ENCODE measurements at places on chromosomes 1 and 21.

DNA sequence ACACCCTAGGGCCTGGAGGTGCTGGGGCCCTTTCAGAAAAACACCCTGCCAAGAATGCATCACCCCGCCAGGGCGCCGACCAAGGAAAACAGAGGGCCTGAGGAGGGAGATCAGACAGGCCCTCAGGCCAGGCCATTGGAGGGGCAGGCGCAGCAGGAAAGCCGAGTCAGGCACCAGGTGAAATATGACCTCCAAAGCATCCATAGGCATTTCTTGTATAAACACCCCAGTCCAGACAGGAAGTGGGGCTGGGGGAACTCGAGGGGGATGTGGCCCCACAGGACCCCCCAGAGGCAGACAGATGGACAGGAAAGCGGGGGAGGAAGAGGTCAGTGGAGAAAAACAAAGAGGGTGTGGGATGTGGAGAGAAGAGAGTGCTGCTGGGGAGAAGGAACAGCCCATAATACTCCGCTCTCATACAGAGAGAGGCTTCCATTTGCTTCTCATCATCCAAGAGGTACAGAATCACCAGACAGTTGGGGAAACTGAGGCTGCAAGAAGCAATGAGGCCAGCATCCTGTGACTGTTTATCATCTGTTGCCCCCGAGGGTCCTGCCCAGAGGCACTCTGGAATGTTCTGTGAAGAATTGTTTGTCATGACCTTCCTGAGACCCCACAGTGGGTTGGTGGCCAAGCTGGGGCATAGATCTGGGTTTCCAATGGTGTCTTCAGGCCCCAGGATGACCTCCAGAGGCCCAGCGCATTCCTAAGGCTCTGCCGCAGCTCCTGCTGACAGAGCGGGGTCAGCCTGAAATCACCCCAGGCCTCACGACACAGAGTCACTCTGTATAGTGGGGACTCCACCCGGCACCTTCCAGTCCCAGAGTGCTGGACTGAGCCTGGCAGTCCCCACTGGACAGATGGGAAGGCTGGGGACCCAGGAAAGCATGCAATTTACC, 18.0 kb downstream of the TRIM62 start:
- DNase-seq, result no peak

GRCh38 chr1:232905331-232906034, 44.9 kb upstream of the NTPCR start:
- peak; percentile 43 for DNase-seq

DNA sequence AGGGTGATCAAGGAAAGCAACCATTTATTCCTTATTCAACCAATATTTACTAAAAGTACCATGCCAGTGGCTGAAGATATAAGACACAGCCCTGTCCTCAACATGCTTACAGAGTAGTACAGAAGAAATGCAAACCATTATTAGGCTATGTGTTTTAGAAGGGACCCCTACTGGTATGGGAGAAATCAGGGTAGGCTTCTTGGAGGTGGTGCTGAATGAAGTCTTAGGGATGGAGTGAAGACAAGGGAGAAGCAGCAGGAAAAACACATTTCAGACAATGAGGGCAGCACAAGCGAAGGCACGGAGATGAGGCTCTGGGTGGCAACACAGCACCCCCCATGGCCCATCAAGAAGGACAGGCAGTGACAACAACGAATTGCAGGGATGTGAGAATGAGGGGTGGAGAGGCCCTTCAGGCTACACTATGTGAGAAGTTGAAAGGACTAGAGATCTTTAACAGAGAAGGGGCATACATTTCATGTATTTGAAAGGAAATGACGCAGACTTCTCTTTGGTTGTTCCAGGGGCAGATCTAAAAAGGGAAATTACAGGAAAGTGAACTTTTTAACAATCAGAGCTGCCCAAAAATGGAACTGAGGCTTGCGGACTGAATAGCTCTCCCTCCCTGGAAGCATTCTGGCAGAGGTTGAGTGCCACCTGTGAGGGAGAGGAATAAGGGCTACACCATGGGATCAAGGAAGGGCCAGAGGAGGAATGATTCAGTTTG, 16.8 kb upstream of the CD58 start:
- DNase-seq, result no peak

DNA sequence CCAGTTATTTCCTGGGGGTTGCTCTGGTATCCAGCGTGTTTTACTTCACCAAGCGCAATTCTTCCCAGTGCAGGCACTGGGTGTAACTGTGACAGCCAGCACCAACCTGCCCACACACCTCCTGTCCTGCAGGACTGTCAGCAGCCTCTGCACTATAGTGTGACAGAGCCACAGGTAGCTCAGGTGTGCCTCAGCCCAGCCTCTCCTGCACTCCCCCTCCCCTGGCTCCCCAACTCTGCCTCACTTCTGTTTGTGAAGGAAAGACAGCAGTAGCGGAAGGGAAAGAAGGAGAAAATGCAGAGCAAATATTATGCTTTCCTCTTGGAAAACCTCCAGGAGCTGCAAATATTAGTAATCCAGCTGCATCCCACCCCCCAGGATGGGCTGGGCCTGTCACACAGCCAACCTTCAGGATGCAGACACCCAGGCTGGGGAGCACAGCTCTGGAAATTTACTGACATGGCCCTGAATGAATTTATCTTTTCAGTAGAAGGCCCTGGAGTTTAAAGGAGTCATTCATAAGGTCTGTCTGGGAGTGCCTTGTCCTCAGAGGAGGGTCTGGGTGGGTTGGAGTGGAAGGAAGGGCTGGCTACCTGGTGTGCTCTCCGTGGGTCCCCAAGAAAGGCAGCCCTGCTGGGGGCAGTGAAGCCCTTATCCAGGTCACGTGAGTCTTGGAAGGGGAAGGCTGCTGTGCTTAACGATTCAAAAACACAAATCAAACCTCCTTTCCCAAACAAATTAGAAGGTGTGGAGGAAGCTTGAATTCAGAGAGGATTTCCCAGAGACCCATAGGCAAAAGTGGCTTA, 20.9 kb downstream of the CAPN2 start:
- no peak for DNase-seq

GRCh38 chr1:225329041-225329440, 98.8 kb downstream of the LBR start:
- DNase-seq, result peak; percentile 45

- DNase-seq, result no peak
Observed at GRCh38 chr21:33108228-33108627, 38.3 kb downstream of the OLIG1 start.

DNA sequence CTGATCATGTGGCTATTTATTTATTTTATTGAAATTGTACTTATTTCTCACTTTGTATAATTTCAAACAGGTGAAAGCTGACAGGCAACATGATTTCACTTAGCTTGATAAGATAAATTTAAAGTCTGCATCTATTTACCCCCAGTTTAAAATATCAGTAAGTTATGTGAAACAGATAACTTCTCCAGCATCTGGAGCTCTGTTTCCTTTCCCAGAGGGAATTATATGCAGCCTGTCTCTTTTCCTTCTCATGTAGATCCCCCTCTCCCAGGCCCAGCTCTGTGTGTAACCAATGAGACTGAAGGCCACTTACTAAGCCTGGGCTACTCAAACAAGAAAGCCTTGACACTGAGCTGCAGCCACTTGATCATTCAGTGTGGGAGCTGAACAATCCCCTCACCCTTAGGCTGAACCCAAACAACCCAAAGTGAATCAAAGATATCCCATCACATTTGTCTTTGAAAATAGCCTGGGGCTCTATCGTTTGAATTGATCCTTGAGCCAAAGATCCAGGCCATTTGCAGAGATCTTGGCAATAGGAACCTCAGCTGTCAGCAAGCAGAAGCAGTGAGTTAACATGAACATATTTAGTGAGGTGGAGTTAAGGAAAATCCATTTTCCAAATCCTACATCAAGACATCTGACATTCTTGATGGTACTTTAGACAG, 383.9 kb downstream of the TGFB2 start:
- DNase-seq, result no peak

DNA sequence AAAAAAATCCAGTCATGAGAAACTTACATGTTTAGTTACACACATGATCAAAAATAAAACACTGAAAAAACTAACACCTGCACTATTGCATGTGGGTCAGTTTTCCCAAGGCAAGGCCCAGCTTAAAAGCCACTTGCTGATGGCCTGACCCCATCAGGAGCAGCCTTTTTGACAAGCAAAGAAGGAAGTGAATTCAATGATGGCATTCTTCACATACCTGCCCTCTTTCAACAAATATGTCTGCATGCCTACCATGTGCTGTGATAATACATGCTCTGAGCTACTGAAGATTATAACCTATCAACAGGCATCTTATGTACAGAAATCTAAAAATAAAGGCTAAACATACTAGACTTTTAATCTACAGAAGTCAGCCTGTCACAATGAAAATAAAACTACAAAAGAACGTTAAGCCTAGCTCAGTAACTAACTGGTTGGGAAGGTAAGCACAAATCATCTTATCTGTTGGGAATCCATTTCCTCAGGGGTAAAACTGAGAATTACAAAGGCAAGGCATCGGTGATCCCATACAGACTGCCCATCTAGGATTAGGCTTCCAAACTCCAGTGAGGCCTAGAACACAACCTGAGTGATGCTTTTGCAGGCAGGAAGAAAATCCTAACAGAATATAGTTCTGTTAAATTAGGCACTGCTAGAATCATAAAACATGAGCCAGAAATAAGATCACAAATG, 14.5 kb downstream of the SORT1 start:
- DNase-seq, result no peak

DNA sequence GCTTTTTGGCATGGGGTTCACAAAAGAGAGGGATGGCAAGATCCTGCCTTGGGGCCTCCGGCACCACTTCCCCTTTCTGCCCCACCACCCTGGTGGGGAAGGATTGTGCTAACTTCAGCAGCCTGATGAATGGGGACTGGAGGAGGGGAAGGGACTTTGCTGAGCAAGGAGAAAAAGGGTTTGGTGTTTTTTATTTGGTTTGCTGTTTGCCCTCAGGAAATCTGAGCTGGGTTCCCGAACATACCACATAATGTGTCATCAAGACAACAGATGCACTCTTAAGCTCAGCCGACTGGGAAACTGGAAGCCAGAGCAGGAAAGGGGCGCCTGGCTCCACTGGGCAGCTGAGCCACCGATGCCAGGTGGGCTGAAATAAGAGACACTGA, 19.8 kb downstream of the OLFML2B start:
- peak; percentile 86 for DNase-seq

- no peak for DNase-seq
Observed at GRCh38 chr1:170533298-170533697, 1.3 kb downstream of the GORAB start.

- no peak for DNase-seq
Observed at GRCh38 chr1:70041317-70042045, 163.9 kb downstream of the LRRC40 start.
